ENCODE measurements at places on chromosomes 13 and 19. TPM values are rescaled to one million over a fixed set of nuclear protein-coding genes. Genes with fewer than 3 reads are reported as not detected.

The CCDC8 gene
- not detected for total RNA-seq

The UBXN6 gene
- total RNA-seq, result 58.2 TPM

The PDE4C gene
- not detected for total RNA-seq

The LHB gene
- not detected for total RNA-seq

The GFY gene
- not detected for total RNA-seq

The FPR1 gene
- not detected for total RNA-seq

The KLK14 gene
- 0.82 TPM for total RNA-seq

DNA sequence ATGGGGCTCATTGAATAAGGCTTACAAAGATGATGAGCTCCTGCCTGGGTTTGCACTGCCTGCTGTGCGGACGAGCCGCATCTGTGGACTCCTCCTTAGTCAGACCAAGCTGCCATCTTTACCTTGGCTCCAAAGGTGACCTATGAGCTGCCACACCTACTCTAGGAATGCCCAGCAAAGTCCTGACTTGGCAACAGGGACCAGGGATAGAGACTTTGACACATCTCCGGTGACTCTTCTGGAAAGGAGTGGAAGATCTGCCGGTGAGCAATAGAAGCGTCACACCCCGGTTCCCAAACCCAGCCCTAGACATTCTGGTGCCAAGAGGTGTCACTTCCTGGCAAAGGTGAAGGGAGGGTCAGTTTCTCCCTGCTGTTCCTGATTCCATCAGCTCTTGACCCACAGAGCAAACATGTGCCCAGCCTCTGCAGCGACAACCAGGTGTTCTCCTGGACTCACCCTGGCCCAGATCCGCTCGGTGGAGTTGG lies 50.2 kb upstream of the GTF3A start:
- peaks cover 27% of the 10 kb centered on the region for H3K27me3 ChIP-seq
- DNase-seq, result no peak
- H3K36me3 ChIP-seq, result no peaks in the 10 kb centered on the region
- no peak overlapping the region for H3K4me3 ChIP-seq

DNA sequence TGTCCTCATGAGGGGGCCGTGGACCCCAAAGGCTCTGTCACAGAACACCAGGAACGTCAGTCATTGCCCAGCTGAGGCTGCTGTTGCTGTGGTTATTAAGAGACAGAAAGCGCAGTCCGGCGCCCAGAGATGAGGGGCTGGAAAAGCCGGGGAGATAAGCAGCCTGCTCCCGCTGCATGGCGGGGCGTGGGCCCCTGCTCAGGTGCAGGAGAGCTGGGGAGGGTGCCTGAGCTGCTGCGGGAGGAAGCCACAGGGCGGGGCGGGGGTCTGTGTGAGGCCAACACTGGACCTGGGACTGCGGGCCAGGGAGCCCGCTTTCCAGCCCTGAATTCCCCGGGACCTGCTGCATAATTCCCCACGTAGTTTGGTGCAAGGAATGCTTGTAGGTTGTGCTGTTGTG lies 11.3 kb downstream of the SOX1 start:
- DNase-seq, result no peak
- H3K27me3 ChIP-seq, result peaks cover 36% of the 10 kb centered on the region
- H3K4me1 ChIP-seq, result no peaks in the 10 kb centered on the region
- no peaks in the 10 kb centered on the region for H3K36me3 ChIP-seq
- H3K27ac ChIP-seq, result no peak overlapping the region
- no peak overlapping the region for H3K4me3 ChIP-seq

DNA sequence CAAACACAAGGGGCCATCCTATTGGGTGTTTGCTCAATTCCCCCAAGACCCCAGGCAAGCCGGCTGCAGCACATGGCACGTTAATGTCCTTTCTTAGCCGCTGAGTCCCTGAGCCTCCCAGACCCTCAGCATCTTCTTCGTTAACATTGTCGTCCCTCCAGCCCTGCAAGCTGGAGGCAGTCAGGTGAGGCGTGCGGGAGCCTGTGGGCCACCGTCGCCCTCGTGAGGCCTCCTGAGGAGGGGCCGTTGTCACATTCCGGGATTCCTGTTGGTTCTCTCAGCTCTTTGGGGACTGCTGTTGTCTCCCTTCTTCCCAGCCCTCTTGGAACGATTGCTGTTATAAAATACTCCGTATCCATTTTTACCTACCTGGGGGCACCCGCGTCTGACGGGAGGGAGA lies 140.6 kb downstream of the KDM4B start:
- DNase-seq, result no peak
- H3K36me3 ChIP-seq, result peaks cover 35% of the 10 kb centered on the region
- H3K4me3 ChIP-seq, result no peak overlapping the region
- H3K27ac ChIP-seq, result no peak overlapping the region
- H3K4me1 ChIP-seq, result no peaks in the 10 kb centered on the region
- no peaks in the 10 kb centered on the region for H3K27me3 ChIP-seq

DNA sequence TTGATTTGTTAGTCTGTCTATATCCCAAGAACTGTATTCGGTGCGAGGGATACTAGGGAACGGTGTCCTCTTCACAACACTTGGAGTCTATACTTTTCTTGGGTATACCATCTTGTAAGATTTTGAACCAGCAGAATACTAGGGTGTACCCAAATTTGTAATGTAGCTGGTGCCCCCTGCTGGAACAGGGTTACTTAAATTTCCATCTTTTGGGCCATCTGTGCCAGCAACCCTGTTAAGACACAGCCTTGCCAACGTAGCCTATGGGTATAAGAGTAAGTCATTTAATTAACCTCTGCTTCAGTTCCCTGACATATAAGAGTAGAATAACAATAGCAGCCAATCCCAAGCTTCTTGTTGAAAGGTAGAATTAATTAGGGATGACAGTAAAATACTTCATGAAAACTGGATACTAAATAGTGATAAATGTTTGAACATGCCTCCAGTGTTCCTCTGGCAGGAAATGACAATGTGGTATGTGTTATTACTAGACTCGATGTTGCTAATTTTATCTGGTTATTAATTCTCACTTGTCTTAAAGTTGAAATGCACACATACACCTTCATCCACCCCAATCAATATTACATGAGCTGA lies 607.6 kb downstream of the FGF9 start:
- H3K27me3 ChIP-seq, result no peaks in the 10 kb centered on the region
- H3K36me3 ChIP-seq, result no peaks in the 10 kb centered on the region
- H3K27ac ChIP-seq, result no peak overlapping the region
- peaks cover 4% of the 10 kb centered on the region for H3K4me1 ChIP-seq

GRCh38 chr13:73015805-73016204 lies 43.0 kb upstream of the KLF5 start:
- no peak overlapping the region for H3K27ac ChIP-seq
- no peak for DNase-seq
- H3K36me3 ChIP-seq, result peaks cover 37% of the 10 kb centered on the region
- no peaks in the 10 kb centered on the region for H3K4me1 ChIP-seq

- H3K4me3 ChIP-seq, result no peak overlapping the region
- peaks cover 91% of the 10 kb centered on the region for H3K4me1 ChIP-seq
- no peaks in the 10 kb centered on the region for H3K27me3 ChIP-seq
- H3K27ac ChIP-seq, result peak overlapping the region; percentile 98
- no peak for DNase-seq
- H3K36me3 ChIP-seq, result peaks cover 32% of the 10 kb centered on the region
Observed at GRCh38 chr19:38032151-38032550, 125.1 kb downstream of the SIPA1L3 start.

DNA sequence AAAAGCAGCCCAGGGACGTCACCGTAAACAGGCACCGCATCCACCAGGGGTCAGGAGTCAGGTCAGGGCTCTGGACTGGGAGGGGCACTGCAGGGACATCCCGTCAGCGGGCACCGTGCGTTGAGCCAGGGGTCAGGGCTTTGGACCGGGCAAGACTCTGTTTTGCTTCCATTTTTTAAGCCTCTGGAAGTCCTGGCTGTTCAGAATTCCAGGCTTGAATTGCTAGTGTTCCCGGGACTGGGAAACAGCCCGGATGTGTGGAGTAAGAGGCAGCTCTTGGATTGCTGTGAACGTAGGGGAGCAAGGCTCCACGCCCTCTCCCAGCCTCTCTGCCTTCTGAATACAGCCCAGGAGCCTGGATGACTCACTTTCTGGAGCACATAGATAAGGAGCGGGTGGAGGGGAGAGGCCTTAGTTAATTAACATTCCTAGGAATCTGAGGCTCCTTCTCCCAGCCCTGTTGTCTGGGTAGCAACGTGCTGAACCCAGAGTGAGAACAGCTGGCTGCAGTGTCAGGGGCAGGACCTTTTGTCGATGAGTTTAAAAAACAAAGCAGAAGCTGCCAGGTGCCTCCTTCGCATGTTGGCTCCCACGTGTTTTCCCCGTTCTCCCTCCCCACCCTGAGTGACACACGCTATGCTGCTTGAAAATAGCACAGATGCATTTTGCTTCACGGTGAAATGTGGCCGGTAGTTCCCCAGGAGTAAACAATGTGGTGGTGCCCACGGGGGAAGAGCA lies 21.9 kb downstream of the ATP11A start:
- no peaks in the 10 kb centered on the region for H3K27me3 ChIP-seq
- no peak for DNase-seq
- no peak overlapping the region for H3K4me3 ChIP-seq
- H3K36me3 ChIP-seq, result peaks cover 1% of the 10 kb centered on the region
- H3K27ac ChIP-seq, result no peak overlapping the region

- H3K36me3 ChIP-seq, result peaks cover 71% of the 10 kb centered on the region
- H3K4me3 ChIP-seq, result no peak overlapping the region
- no peak overlapping the region for H3K27ac ChIP-seq
- peaks cover 18% of the 10 kb centered on the region for H3K4me1 ChIP-seq
- H3K27me3 ChIP-seq, result no peaks in the 10 kb centered on the region
Observed at GRCh38 chr19:46736531-46737297, 9.1 kb upstream of the FKRP start.

- no peaks in the 10 kb centered on the region for H3K36me3 ChIP-seq
- no peaks in the 10 kb centered on the region for H3K4me1 ChIP-seq
- peaks cover 2% of the 10 kb centered on the region for H3K27me3 ChIP-seq
Observed at GRCh38 chr13:111518161-111518792, 197.8 kb downstream of the TEX29 start.

DNA sequence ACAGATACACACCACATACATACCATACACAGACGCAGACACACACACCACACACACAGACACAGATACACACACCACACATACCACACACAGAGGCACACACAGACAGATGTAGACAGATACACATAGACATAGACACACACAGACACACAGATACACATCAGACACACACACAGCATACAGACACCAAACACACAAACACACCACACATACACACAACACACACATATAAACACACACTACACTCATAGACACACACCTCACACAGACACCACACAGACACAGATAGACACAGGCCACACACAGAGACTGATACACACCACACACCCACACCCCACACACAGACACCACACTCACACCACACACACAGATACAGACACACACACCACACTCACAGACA lies 24.9 kb upstream of the SLC7A10 start:
- H3K4me1 ChIP-seq, result no peaks in the 10 kb centered on the region
- H3K36me3 ChIP-seq, result no peaks in the 10 kb centered on the region
- H3K4me3 ChIP-seq, result no peak overlapping the region
- DNase-seq, result no peak
- peaks cover 2% of the 10 kb centered on the region for H3K27me3 ChIP-seq

DNA sequence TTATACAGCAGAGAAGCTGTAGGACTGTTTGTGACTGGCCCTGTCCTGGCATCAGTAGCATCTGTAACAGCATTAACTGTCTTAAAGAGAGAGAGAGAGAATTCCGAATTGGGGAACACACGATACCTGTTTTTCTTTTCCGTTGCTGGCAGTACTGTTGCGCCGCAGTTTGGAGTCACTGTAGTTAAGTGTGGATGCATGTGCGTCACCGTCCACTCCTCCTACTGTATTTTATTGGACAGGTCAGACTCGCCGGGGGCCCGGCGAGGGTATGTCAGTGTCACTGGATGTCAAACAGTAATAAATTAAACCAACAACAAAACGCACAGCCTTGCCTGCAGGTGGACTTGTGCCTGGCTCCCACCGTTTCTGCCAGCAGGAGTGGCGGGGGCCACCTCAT lies 27.3 kb upstream of the LDLR start:
- H3K4me3 ChIP-seq, result no peak overlapping the region
- H3K36me3 ChIP-seq, result peaks cover 45% of the 10 kb centered on the region
- H3K4me1 ChIP-seq, result no peaks in the 10 kb centered on the region
- H3K27ac ChIP-seq, result no peak overlapping the region
- no peaks in the 10 kb centered on the region for H3K27me3 ChIP-seq
- DNase-seq, result no peak

DNA sequence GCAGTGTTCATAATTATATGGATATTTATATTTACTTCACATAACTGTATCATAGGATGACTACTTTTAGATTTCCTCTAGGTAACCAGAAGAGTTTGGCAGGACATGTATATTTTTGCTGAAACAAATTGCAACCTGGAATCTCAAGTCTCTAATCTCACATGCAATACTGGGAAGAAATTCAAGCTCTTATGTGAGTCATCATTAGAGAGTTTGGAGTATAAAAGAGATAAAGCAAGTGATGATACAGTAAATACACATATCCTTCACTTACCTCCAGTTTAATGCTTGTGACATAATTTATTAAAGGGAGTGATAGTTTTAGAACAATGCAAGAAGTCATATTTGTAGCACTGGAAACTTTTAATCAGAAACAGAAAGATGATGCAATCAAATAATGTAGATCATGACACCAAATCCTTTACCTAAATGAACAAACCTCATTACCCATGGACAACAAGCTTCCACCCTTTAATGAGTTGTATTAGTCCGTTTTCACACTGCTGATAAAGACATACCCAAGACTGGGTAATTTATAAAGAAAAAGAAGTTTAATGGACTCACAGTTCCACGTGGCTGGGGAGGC lies 15.8 kb upstream of the OR7A17 start:
- no peak for DNase-seq
- no peak overlapping the region for H3K27ac ChIP-seq
- H3K27me3 ChIP-seq, result peaks cover 39% of the 10 kb centered on the region
- no peaks in the 10 kb centered on the region for H3K4me1 ChIP-seq

GRCh38 chr13:103812971-103813370 lies 746.8 kb upstream of the SLC10A2 start:
- no peaks in the 10 kb centered on the region for H3K36me3 ChIP-seq
- H3K27me3 ChIP-seq, result no peaks in the 10 kb centered on the region
- no peak for DNase-seq
- H3K4me1 ChIP-seq, result no peaks in the 10 kb centered on the region
- no peak overlapping the region for H3K27ac ChIP-seq

- H3K36me3 ChIP-seq, result peaks cover 39% of the 10 kb centered on the region
- no peaks in the 10 kb centered on the region for H3K27me3 ChIP-seq
- H3K4me1 ChIP-seq, result peaks cover 60% of the 10 kb centered on the region
- no peak for DNase-seq
- H3K4me3 ChIP-seq, result no peak overlapping the region
Observed at GRCh38 chr19:37941782-37942515, 34.9 kb downstream of the SIPA1L3 start.

- H3K4me1 ChIP-seq, result peaks cover 12% of the 10 kb centered on the region
- no peaks in the 10 kb centered on the region for H3K27me3 ChIP-seq
- H3K27ac ChIP-seq, result peak overlapping the region; percentile 35
- no peaks in the 10 kb centered on the region for H3K36me3 ChIP-seq
Observed at GRCh38 chr19:610071-610800, 20.6 kb downstream of the HCN2 start.

DNA sequence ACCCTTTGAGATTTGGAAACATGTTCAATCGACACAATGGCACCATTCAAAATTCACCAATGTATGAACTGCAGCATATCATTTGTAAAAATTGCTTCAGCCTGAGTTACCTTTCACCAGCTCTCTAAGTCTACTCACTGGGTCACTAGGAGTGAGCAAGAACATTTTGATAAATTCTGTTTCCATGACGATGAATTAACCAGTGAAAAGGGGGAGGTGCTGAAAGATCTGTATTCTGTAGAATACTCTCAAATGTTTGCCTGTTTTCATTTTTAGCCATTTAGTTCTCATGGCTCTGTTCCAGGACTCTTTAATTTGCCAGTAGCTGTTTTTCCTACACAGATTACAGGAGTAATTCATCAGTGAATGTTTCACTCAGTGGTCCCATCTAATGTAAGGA lies 883.4 kb downstream of the DIAPH3 start:
- H3K4me1 ChIP-seq, result no peaks in the 10 kb centered on the region
- DNase-seq, result no peak
- H3K4me3 ChIP-seq, result no peak overlapping the region
- H3K36me3 ChIP-seq, result no peaks in the 10 kb centered on the region
- H3K27ac ChIP-seq, result no peak overlapping the region
- H3K27me3 ChIP-seq, result no peaks in the 10 kb centered on the region

All from activated B cell treated with CpG ODN at 0.5 μM for 24 hours (primary cell).